ENCODE measurements at places on chromosomes 7 and 10.

DNA sequence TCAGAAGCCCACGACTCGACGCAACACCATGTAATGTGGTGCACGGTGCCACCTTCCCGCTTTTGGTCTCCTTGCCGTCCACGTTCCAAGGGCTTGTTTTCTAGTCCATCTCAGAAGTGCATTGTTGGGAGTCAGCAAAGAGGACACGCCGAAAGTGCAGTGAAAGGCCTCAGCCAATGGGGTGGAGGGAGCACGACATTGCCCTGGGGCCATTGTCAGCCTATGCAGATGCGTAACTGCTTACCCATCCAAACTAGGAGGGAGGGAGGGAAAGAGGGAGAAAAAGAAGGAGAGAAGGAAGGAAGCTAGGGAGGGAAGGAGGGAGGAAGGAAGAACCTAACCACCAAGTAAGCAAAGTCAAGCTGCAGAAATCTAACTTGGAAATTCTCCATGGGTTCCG, 202.4 kb downstream of the CCDC3 start:
- DNase-seq, result no peak

- DNase-seq, result no peak
These were observed 201.3 kb downstream of the REEP3 start for GRCh38 chr10:63722537-63722936.

DNA sequence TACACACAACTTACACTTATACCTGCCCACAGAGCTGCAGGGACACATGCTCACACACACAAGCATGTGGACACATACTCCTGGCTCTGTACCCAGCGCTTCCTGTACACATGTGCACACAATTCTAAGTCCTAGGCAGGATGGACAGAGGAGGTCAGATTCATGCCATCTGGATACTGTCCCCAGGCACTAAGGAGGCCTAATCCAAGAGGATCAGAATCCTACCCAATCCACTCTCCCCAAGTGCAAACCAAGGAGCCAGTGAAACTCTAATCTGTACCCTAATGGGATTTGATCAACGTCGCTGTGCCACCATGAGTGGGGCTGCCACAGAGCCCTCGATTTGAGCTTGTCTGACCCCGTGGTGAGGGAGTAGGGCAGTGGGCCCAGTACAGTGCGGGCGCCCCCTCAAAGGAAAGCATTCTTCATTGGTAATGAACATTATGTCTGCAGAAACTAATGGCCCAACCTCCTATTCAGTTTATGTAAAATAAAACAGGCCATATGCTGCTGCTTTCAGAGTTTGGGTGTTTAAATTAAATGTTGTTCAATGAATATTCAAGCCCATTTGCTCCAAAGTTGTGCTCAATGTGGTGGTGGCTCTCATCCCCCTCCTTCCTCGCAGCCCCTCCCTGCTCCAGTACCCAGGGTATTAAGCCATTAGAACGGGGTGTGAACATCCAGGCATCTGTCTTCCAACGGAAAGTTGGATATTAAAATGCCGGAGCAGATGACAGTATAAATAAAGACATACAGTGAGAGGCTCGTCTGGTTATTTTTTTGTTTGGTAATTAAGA, 26.4 kb downstream of the RPS24 start:
- DNase-seq, result no peak

DNA sequence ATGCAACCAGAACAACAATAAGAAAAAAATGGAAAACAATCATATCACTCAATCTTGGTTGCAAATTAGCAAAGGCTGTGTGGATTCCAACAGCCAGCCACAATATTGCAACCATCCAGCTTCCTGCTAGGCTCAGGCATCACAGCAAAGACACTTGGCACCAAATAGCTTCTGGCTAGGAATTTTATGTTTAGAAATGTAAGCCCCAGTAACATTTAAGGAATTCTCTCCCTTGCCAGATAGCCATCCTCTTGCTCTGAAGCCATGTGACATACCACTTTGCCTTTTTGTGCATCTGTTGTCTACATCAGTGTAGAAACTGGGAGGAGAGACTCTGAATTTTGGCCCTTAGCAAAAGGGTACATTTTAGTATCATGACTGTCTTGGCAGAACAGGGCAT, 22.2 kb downstream of the MKX start:
- no peak for DNase-seq

GRCh38 chr7:100366411-100367250, 6.7 kb upstream of the PILRA start:
- DNase-seq, result no peak

DNA sequence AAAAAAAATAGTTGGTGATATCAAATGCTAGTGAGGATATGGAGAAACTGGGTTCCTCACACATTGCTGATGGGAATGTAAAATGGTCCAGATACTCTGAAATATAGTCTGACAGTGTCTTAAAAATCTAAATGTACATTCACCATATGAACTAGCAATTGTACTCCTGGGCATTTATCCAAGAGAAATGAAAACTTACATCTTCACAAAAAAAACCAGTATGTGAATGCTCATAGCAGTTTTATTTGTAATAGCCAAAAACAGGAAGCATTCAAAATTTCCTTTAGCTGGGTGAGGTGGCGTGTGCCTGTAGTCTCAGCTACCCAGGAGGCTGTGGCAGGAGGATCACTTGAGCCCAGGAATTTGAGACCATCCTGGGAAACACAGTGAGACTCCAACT, 2.1 kb upstream of the SSC4D start:
- no peak for DNase-seq

- DNase-seq, result no peak
These were observed 243.2 kb downstream of the FRMD4A start for GRCh38 chr10:14087566-14087965.

DNA sequence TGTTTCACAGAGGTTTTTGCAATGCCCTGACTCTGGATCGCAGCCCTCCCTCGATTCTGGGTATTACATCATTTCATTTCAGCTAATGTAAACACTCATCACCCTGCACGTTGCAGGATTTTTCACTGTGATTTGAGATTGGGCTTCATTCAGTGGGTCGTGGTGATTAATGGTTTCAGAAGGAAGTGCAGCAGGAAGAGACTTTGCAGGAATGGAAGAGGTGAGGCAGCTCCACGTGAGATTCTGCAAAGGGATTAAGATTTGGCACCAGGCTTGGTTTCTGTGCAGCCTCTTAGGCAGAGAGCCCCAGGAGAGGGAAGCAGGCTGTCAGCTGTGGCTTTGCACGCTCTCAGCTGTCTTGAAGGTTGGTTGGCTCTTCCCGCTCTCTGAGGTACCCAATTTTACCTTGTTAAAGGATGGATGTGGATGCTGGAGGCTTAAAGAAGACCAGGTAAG, 95.2 kb downstream of the PLCE1 start:
- DNase-seq, result no peak

DNA sequence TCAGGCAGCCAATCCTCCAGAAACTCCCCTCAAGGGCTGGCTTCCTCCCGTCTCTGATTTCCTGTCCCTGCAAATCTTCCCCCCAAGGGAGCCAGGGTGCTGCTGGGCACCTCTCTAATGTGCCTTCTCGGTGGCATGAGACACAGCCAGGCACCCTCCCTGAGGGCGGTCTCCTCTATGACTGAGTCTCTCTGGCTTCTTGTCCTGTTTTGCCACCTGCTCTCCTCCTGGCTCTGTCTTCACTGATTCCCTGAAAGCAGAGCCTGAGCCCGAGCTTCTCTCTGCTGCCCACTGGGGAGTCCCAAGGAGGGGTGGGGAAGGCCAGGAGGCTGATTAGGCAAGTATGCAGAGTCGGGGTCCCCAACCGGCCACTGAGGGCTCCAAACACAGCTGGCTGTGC, 60.4 kb upstream of the INSIG1 start:
- DNase-seq, result no peak

DNA sequence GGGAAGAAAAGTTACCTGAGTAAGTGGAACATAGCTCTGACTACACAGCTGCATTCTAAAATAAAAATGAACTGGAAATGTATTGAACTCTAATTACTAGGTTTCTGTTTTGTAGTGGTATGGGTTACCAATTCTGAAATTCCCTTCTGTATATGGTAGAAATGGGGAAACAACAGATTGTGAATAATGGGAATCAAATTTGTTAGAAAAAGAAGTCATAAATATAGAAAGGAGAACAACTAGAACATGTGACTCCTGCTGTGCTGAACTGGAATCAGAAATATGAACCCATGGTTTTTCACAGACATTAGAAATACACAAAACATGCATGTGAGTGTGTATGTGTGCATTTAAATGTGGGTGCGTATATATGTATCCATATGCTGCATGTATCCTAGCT, 27.0 kb downstream of the MCMBP start:
- DNase-seq, result no peak
